ENCODE measurements at places on chromosomes 5 and 9. TPM values are rescaled to one million over a fixed set of nuclear protein-coding genes. Genes with fewer than 3 reads are reported as not detected.

GMCL2 gene
- total RNA-seq: not detected

GRCh38 chr5:112794410-112794809 lies 56.7 kb downstream of the APC start:
- no peak for DNase-seq

GRCh38 chr9:77892171-77892570 lies 139.4 kb downstream of the GNAQ start:
- no peak for DNase-seq

DNA sequence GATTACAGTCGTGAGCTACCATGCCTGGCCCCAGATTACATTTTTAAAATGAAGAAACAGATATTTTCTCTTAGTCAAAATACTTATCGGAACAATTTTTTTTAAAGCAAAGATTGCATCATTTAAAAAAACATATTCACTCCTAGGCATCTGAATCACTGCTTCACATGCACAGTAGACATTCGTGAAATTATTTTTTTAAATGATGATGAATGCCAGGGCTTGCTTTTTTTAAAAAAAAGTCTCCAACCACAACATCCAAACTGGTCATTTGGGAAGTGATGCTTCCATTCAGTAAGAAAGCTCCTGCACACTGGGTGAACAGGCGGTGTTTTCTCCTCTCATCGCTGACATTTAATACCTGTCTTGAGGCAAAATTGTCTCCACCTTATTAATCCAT lies 223.0 kb upstream of the DMRT1 start:
- DNase-seq: no peak
